DMS79 treated with DMSO at 0.1 percent for 48 hours (cell line): ENCODE measurements at places on chromosomes 11 and 22.
A peak's percentile ranks its signal among the peaks of the same experiment; 100 is the strongest.

- DNase-seq = no peak
Observed at GRCh38 chr22:47206164-47206563, 443.7 kb downstream of the TBC1D22A start.

GRCh38 chr11:74299015-74299414 is 12.4 kb downstream of the P4HA3 start:
- no peak for DNase-seq

DNA sequence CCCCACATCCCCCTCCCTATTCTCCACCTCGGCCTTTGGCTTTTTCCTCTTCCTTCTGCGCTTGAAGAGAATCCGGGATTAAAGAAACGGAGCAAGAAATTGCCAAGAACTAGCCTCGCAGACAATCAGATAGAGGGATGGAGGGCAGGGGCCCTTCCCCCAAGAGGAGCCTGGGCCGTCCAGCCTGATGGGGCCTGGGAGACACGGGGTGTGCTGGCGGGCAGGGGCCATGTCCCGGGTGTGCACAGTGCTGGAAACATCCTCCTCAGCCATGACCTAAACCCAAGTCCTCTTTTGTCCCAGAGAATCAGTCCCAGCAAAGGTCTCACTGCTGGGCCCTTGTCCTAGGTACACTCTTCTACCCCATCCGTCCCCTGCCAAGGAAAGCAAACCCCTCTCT is 47.7 kb upstream of the LMO1 start:
- no peak for DNase-seq

DNA sequence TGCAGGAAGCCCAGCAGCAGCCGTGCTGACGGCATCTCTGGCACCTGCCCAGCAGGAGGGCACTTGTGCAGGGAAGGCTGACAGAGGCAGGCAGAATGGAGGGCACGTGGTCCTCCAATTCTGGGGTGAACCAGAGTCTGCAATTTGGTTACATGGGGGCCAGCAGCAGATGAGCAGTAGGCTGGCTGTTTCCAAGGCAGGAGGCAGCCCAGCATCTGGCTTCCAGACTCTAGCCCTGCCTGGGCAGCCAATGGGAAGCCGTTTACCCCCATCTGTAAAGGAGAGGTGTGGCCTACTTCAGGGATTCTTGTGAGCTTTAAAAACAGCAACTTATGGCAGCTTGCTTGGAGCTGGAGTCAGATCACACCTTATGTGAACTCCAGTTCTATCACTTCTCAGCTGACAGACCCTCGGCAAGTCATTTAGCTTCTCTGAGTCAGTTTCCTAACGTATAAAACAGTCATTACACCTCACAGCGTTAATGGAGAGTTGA is 27.9 kb upstream of the RASL10A start:
- peak; percentile 55 for DNase-seq
